ENCODE measurements at places on chromosomes 11 and 22.

GRCh38 chr22:26391623-26392022 is 37.4 kb upstream of the ASPHD2 start:
- DNase-seq: no peak

DNA sequence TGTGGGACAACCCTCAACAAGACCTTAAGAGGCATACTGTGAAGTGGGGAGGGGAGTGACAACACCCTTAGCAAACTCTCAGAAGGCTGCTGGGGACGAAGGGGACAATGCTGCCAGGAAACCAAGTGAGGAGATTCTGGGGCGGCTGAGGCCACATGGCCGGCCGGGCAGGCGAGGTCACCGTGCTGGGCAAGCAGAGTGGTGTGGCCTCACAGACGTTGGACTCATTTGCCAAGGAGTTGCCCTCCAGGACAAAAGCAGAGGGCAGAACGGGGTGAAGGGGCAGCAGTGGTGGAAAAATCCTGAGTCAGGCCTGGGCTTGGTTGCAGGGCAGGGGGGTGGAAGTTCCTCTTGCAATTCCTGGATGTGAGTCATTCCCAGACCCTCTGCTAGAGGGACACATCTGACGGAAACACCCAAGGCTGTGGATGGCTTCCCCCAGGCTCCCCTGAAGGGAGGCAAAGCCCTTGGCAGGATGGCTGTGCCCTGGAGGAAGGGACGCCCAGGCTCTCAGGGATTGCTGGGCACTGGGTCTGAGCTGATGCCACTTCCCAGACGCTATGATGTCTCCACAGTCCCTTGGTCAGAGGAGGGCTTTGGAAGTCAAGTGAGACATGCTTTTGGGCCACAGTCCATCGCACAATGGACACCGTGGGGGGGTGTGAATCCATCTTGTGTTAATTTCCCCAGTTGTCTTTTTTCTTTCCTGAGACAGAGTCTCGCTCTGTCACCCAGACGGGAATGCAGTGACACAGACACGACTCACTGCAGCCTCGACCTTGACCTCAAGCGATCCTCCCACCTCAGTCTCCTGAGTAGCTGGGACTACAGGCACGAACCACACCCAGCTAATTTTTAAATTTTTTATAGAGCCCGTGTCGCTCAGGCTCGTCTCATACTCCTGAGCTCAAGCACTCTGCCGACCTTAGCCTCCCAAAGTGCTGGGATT is 16.2 kb upstream of the SHANK3 start:
- no peak for DNase-seq

DNA sequence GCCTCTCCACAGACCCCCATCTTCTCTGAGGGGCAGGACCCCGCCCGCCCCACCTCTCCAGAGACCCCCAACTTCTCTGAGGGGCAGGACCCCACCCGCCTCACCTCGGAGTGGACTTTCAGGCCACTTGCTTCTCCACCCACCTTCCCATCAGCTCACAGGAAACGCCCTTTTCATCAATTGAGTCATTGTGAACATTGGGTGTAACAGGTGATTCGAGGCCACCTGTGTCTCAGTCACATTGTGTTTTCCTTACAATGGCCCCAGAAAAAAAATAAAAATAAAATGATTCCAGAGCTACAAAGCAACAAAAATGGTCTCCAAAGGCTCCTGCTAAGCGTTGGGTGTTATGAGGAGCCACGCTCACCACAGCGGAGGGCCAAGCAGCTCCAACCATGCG is 36.0 kb downstream of the BRD1 start:
- no peak for DNase-seq

GRCh38 chr11:70788248-70789022 is 390.1 kb downstream of the CTTN start:
- DNase-seq: no peak

- no peak for DNase-seq
These were observed 14.3 kb downstream of the ATP5MG start for GRCh38 chr11:118415739-118416068.

DNA sequence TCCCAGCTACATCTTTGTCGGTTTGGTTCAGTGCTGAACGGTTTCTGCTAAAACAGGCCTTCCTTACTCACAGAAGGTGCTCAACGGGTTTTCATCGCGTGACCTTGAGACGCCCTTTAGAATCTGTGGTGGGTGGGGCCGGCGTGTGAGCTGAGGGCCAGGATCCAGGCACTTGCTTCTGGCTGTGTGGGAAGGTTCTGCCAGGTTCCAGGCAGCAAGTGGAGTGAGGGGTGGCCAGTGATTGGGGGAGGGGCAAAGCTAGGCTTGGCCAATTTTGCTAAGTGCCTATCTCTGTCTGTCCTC is 35.2 kb downstream of the KCNJ4 start:
- no peak for DNase-seq

- DNase-seq: no peak
These were observed 54.7 kb downstream of the GRAMD4 start for GRCh38 chr22:46674906-46675305.

DNA sequence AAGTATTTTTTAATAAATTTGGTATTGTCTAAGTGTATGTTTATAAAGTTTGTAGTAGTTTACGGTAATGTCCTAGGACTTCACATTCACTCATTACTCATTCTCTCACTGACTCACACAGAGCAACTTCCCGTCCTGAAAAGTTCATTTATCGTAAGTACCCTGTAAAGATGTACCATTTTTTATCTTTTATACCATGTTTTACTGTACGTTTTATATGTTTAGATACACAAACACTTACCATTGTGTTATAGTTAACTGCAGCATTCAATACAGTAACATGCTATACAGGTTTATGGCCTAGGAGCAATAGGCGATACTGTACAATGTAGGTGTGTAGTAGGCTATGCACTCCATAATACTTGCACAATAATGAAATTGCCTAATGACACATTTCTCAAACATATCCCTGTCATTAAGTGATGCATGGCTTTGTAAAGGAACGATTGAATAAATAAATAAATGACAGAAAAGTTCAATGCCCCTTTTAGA is 12.5 kb upstream of the CARD18 start:
- no peak for DNase-seq

DNA sequence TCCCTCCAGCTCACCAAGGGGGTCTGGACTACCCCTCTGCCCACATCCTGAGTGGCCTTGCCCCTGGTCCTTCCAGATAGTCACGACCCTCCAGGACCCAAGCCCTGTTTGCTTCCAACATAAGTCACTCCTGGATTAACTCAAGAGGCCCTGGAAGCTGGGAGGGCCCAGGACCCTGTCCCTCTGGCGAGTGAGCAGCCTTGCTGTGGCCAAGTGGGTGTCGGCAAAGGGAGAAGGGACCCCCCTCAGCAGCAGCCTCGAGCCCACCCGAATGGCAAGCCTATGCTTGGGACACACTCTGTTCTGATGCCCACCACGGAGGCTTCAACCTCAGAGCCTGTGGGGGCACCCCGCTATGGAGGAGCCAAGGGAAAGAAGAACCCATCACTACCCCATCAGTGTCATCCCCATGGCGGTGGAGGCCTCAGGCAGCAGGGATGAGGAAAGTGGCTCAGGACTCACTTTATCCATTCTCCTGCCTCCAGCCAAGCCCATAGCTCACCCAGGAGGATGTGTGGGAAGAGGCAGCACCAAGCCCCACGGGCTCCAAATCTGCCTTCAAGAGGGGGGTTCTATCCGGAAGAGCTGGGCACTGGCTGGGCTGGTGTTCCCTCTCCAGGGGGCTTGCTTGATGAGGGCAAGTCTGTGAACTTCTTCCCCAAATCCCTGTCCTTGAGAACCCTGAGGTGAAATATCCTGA is 12.5 kb downstream of the SLC22A12 start:
- no peak for DNase-seq

DNA sequence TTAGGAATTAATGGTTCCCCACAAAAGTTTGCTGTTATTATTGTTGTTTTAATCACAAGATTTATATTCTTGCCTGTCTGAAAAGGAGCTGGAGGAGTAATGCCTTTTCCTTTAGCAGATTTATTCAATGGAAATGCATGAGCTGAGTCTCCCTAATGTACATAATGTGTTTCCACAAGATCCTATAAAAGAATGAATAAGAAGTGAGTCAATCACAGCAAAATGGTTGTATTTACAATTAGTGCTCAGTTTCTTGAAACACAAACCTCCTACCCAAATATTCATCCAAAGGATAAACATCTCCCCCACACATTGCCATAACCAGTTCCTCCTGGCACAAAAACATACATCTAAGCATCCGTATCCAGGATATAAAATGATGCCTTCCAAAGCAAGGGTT is 33.3 kb downstream of the ME3 start:
- no peak for DNase-seq

- no peak for DNase-seq
These were observed 36.6 kb downstream of the METTL15 start for GRCh38 chr11:28144808-28145207.
